ENCODE measurements at places on chromosomes 11 and 22. TPM values are rescaled to one million over a fixed set of nuclear protein-coding genes. Genes with fewer than 3 reads are reported as not detected.

DNA sequence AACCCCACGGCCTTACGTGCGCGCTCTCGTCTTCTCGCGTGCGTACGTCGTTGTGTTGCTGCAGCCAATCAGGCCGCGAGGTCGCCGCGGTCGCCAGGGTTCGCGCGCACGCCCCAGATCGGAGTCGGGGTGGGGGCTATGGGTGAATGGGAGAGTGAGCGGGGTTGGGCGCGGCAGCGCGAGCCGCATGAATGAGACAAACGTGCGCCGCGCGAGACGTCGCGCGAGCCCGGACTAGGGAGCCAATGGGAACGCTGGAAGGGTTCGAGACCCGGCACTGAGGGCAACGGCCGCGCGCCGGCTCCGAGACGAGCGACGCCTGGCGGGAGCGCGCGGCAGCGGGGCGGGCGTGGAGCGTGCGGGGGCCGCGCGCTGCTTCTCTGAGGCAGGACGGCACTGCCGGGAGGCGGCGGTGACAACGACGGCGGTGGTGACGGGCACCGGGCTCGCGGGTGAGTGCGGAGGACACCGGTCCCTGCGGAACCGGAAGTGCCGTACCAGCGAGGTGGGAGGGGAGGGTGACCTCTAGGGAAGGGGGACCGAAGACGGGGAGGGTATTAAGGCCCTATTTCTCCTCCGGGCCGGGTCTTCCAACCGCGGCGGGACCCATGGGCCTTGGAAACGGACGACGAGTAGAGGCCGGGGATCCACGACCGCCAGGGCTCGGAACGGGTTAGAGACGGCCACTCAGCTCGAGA lies at the start of gene ZDHHC5:
TSS of gene ZDHHC5 (plus strand) at position 379 of the 698 bp plus-strand sequence. CDS start 4,977 bp downstream, outside the sequence.
- DNase-seq = peak; percentile 99

GRCh38 chr11:64348383-64349024 lies 8.5 kb downstream of the CCDC88B start:
- DNase-seq = peak; percentile 40

DNA sequence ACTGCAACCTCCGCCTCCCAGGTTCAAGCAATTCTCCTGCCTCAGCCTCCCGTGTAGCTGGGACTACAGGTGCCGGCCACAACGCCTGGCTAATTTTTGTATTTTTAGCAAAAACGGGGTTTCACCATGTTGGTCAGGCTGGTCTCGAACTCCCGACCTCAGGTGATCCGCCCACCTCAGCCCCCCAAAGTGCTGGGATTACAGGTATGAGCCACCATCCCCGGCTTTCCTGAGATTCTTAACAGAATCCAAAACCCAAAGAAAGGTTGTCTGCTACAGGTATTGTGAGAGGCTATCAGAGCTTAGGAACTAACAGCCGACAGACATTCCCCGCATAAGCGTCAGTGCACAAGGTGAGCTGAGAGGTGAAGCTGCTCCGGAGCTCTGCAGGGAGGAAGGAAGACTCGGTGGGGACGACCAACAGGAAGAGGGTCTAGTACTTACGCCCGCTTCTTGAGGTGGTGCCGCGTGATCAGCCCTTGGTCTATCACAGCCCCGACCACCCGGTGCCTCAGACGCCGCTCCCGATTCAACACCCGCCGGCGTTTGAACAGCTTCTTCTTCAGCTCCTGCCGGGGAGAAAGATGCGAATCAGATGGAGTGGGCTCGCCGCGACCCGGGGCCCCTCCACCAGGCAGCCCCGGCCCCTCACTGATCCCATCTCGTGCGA lies 470 bp downstream of the C11orf98 start:
- no peak for DNase-seq

DNA sequence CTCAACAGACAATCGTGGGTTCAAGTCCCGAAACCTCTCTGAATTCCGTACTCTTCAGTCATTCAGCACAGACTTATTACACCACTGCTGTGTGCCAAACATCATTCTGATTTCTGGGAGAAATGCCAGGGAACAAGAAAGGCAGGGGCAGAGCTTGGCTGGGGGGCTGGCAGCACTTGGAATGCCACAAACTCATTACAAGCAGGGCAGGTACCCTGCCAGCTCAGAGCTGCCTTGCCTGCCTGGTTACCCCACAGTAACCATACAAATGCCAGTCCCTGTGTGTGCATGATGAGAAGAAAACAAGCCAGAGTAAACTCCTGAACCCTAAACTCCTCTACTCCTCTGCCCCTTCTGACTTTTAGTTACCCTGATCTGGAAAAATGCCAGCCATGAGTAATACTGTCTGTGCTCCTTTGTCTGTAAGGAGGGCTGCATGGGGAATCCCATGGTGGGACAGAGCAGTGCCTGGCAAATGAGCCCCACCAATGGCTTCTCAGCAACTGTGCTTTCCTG lies 6.9 kb upstream of the RAD9A start:
- DNase-seq = no peak

GRCh38 chr11:90321018-90321417 lies 98.2 kb upstream of the CHORDC1 start:
- DNase-seq = no peak

- DNase-seq = no peak
Measured at GRCh38 chr11:60150279-60150678, 32.6 kb downstream of the MS4A6A start.

The NXPE4 gene
- not detected for total RNA-seq

GRCh38 chr22:21646608-21647590 lies 4.8 kb downstream of the SDF2L1 start:
- peak; percentile 89 for DNase-seq

- no peak for DNase-seq
Measured at GRCh38 chr11:96257972-96258934, 84.7 kb downstream of the MAML2 start.

GRCh38 chr22:32307617-32308016 lies 50.0 kb upstream of the RFPL3 start:
- no peak for DNase-seq

The ALDH3B1 gene
- 0.12 TPM for total RNA-seq

DNA sequence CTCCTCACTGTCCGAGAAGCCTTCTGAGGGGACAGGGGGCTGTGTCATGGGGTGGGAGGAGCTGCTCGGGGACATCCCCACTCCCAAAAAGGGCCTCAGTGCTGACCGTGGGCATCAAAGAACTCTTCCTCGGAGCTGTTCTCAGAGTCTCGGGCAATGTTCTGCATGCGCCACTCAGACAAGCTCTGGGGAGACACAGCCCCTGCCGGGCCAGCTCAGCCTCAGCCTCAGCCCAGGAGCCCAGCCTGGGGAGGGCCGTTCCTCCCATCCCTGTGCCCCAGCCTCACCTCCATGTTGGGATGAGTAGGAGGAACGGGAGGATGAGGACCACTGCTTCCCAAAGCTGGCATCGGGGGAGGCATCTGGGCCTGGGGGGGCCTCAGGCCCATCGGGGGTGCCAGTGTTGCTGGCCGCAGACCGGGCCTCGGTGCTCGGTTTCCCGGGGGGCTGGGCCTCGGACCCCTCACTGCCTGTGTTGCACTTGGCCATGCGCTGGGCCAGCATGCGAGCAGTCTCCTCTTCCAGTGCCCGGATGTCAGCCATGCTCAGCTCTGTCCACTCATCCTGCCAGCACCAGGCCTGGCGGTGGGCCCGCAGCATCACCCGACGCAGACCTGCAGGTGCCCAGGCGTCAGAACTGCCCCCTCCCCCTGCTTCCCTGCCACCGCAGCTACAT lies 5.2 kb downstream of the PITPNM1 start:
- DNase-seq = no peak

Measured in neural progenitor cell (in vitro differentiated cells).